RPMI7951 (cell line): ENCODE measurements at places on chromosomes 16 and 17. TPM values are rescaled to one million over a fixed set of nuclear protein-coding genes. Genes with fewer than 3 reads are reported as not detected.

- no peak for DNase-seq
Measured at GRCh38 chr17:28345419-28346198, 10.0 kb downstream of the TNFAIP1 start.

OTOP2 gene
- not detected in 2 replicates for total RNA-seq

GRCh38 chr17:2709183-2709661 is 2.3 kb downstream of the CLUH start:
- no peak for DNase-seq

ALDOA gene
- 1,895 and 1,949 TPM in 2 replicates for total RNA-seq

GRCh38 chr16:4019371-4019791 is 96.9 kb downstream of the ADCY9 start:
- peak; percentile 69 for DNase-seq

DNA sequence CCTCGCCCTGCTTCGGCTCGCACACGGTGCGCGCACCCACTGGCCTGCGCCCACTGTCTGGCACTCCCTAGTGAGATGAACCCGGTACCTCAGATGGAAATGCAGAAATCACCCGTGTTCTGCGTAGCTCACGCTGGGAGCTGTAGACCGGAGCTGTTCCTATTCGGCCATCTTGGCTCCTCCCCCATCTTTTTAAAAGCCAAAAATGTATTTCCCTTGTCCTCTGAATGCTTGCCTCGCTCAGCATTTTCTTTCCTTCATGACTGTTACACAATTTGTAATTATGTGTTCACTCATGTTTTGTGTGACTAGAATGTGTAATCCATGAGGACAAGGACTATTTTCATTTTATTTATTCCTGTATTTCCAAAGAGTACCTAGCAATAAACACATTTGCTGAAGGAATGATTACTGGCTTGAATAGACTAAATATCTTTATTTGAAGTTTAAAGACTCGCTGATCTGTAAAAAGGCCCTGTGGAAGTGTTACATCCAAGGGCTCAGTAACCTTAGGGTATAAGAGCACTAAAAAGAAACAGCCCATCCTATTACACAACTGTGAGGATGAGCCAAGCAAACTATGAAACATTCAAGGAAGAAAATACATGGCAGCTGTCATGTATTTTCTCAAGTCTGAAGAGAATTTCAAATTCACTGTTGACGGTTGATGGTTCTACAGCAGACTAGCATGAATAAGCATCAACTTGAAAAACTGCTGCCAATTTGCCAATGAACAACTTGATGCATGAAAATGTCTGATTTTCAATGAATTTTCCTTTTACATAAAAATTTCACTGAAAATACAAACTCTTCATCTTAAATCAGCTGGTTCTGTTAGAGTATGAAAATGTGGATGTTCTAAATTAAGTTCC is 192.6 kb downstream of the MYO1D start:
- DNase-seq, result no peak

DNA sequence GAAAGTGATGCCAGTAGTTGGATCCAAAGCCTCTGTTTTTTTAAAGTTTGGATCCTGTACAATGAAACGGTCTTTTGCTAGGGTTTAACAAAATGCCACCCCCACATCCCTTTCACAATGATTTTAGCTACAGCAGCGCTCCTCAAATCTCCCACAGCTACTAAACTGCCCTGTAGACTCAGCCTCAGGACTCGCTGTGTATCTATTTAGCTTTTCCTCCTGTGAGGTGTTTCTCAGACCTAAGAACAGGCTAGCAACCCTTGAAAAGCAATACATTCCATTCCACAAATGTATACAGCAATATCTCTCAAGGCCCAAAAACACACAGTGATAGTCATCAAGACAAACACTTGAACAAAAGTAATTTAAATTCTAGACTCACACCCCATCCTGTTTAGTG is 206.4 kb downstream of the ZFHX3 start:
- no peak for DNase-seq

TMED6 gene
- total RNA-seq, result not detected in 2 replicates

- DNase-seq, result peak; percentile 95
Measured at GRCh38 chr17:43170766-43171585, at the start of gene NBR1. Gene NBR1 (plus strand): TSS chr17:43171214. CDS start chr17:43175800, 4,586 bp downstream.

GRCh38 chr17:32518646-32519227 is 31.9 kb downstream of the CDK5R1 start:
- no peak for DNase-seq

CPSF4L gene
- not detected in 2 replicates for total RNA-seq

ASPA gene
- 0.10 and 1.2 TPM in 2 replicates for total RNA-seq

- no peak for DNase-seq
Measured at GRCh38 chr16:89159850-89160354, 11.6 kb upstream of the CDH15 start.

DNA sequence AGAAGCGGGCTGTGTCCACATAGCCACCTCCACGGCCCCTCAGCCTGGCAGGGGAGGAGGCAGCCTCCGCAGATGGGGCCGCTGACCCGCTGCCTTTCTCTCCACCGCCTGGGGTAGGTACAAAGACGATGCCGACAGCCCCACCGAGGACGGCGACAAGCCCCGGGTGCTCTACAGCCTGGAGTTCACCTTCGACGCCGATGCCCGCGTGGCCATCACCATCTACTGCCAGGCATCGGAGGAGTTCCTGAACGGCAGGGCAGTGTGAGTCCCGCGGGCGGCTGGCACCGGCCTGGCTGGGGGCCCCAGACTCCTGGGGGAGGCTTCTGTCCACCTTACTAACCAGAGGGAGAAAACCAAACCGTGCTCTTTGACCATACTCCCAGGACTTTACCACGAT is 27.9 kb downstream of the MGRN1 start:
- DNase-seq, result no peak

DNA sequence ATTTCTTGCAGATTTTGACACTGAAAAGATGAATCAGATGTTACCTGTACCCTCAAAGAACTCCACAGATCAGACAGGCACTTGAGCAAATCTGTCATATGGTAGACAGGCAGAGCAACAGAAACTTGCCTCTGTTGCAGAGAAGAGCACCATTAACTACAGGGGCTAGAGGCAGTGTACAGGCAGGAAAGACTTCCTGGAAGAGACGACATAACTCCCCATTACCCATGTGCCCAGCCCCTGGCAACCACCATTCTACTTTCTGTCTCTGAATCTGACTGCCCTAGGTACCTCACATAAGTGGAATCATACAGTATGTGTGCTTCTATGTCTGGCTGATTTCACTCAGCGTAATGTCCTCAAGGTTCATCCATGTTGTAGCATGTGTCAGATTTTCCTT is 15.5 kb downstream of the GFOD2 start:
- DNase-seq, result no peak

DNA sequence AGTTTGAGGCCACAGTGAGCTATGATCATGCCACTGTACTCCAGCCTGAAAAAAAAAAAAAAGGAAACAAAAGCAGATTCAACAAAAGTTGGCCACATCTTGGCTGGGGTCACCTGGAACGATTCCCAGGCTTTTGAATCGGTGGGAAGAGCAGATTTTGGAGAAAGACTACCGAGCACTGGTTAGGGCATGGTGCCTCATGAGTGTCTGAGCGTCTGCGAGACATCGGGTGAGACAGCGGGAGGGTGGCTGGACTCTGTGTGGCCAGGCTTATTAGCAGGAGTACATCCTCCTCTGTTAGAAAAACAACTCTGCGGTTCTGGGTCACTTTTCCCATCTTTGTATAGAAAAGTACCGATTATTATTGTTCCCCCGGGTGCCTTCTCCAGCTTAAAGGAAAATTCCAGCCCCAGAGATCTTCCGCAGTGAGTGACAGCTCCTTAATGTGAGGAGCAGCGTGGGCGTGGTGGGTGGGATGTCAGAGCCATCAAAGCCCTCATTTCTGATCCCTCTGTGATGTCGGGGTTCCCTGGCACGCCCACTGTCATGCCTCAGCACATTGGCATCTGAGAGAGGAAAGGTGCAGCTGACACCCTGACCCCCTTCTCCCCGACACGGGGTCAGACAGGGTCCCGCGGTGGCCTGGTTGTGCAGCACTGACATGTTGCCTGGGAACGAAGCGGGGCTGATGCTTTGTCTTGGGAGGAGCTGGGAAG is 6.9 kb downstream of the RGS9 start:
- DNase-seq, result no peak

DNA sequence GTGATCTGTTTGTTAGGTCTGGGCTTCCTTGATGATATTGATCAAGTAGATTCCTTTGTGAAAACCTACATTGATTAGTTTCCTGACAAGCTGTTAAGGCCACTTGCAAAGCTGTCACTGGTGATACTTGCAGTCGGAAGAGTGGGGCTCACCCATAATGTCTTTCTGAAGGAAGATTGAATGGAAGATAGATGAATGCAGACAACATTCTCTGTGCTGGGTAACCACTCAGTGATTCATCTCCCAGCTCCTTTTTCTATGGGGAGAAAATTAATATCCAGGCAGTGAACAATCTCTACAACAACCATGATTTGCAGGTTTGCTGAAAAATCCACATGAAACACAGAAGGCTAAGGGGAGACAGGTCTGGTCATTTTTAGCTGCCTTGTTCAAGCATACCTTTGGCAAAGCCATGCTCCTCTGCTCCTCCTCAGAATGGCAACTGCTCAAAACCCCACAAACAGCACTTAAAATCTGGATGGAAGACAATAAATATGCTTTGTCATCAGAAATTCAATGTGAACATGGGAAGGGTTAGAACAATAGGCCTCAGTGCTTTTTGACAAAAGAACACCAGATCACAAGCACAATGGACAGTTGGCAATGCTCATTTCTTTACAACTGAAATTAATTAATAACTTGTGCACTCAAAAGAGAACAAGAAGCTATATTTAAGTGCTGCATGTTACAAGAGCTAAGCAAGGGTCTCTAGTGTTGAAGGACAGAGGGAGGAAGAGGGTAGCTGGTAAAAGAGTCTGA is 495.4 kb downstream of the TOX3 start:
- no peak for DNase-seq

- DNase-seq, result peak; percentile 55
Measured at GRCh38 chr17:17206124-17206912, at the start of gene PLD6. Gene PLD6 (minus strand): TSS chr17:17206333. CDS start chr17:17206286, 47 bp downstream.

DNA sequence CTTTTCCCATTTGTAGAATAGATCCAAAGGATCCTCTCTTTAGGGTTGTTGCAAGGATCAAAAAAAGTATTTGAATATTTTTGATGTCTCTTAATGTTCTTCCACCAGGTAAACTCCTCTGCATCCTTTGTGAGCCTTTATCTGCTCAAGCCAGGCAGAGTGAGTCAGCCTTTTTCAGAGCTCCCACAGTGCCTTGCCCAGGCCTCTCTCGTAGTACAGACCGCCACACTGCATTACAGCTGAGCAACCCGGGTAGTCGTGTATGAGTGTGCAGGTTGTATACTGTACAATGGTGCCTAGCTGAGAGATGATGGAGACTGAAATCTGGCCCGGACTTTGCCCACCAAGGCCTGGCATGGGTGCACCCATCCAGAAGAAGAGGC is 20.9 kb downstream of the RHBDL3 start:
- DNase-seq, result no peak

DNA sequence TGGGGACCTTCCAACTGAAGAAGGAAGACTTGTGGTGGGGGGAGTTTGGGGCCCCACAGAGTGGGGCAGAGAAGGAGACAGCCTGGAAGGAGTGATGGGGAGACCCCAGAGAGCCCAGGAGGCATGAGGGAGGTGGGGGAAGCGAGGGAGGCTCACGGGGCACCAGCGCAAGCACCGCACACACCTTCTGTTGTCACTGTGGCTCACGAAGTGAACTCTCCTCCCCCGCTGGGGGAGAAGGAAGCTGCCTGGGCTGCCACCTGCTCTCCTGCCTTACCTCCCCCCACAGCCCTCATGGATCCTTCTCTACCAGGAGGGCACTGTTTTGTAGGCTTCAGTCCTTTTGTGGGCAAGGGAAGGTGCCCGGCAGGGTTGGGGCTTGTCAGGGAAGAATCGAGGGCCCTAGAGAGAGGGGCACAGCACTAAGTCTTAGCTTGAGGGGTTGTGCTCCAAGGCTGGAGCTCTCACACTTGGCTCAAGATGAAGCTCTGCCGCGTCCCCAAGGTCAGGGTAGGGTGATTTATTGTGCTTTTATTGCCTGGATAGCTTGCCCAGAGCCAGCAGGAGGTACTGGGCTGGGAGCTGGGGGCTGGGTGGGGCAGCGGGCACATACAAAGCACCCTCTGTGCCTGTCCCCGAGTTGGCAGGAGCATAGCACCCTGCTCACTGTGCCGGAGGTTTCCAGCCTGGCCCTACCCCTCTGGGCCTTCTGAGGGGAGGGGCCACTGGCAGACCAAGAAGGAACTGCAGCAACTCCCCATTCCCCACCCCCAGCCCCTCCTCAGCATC is 4.6 kb upstream of the STARD3 start:
- no peak for DNase-seq

GRCh38 chr17:80970762-80971703 is 20.6 kb upstream of the CHMP6 start:
- no peak for DNase-seq

DNA sequence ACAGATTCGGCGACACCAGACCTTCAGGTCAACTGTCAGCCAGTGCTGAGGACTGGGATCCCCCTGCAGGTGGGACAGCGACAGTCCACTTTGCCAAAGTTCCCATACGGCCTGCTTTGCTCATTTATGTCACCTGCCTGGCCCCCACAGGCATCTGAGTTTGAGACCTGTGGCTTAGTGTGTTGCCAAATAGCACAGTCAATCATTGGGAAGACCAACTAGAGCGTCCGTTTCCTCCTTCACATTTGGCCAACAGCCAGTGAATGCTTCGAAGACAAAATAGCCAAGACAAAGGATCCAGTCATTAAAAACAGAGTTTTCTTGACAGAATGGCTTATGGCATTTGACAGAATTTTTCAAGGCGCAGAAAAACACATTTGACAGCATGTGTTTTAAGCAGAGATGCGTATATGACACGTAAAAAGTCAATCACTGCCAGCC is 113.8 kb downstream of the ABCC12 start:
- peak; percentile 55 for DNase-seq

GRCh38 chr16:23981429-23982399 is 145.9 kb downstream of the PRKCB start:
- DNase-seq, result no peak

DNA sequence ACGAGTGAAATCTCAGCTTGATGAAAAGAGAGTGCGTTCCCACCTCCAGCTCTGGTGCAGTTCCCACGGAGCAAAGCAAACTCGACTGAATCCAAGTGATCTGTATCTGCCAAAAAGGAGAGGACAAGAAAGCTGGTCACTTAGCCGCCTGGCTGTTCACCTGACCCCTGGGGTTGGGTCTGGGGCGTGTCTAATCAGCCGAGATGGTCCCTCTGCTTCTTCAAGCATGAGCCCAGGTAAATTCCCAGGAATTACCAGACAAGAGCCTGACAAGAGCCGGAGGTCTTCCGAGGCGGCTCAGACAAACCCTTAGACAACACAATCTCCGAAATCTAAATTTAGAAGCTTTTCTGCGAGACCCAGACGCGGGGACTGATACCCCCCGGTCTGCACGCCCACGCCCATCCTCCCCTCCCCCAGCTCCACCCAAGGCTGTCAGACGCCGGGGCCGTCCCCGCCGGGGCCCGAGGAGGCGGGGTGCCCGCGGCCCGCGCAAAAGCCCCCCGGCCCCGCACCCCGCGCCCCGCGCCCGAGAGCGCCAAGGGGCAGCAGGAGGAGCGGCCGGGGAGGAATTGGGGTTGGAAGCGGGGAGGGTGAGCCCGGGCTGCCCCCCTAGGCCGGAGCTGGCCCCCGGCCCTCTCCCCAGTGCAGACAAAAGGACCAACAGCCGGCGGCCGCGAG is 674 bp downstream of the ZNF821 start:
- peak; percentile 12 for DNase-seq
